Central memory CD8-positive, alpha-beta T cell (primary cell): ENCODE measurements at places on chromosomes 12 and 14.

GRCh38 chr12:55694188-55694515 is 13.6 kb downstream of the ITGA7 start:
- no peaks in the 10 kb centered on the region for H3K4me1 ChIP-seq
- H3K4me3 ChIP-seq: no peak overlapping the region
- H3K27ac ChIP-seq: no peak overlapping the region
- no peak for DNase-seq
- peaks cover 24% of the 10 kb centered on the region for H3K27me3 ChIP-seq

DNA sequence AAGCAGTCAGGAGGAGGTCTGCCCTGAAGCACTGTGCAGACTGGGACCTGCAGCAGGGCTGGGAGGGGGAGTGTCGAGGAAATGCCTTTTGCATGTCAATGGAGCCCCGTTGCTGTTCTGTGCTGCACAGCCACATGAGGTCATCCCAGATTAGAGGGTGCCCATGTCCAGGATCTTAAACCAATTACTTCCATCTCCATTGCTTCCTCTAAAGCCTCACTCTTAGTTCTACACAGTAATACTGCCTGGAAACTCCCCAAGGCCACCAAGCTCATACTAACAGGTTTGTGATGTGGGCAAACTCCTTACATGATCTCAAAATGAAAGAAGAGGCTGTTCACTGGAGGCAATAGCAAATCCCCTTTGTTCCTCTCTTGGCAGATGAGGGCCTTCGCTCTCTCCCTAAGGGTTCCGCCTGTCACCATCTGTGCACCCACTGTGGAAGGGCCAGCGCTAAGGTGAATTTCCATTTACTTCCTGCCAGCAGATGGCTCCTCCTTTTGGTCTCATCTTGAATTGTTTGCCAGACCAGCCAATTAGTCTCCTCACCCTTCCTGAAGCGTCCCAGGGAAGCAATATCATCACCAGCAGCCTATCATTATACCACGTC is 35.4 kb upstream of the LTA4H start:
- H3K4me1 ChIP-seq: no peaks in the 10 kb centered on the region
- H3K4me3 ChIP-seq: no peak overlapping the region
- DNase-seq: no peak
- peaks cover 20% of the 10 kb centered on the region for H3K27me3 ChIP-seq

DNA sequence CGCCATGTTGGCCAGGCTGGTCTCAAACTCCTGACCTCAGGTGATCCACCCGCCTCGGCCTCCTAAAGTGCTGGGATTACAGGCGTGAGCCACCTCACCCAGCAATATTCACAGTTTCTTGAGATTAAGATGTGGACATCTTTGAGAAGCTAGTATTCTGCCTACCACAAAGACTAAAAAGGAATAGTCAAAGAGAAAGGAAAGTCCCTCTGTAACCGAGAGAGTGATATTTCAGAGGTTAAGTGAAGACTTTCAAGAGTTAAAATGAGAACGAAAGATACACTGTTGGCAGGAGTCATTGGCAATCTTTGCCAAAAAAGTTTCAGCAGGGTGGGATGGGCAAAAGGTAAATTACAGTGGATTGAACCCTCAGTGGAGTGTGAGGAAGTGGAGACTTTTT is 15.6 kb downstream of the DGKA start:
- DNase-seq: no peak
- no peak overlapping the region for H3K27ac ChIP-seq
- peaks cover 83% of the 10 kb centered on the region for H3K36me3 ChIP-seq
- no peaks in the 10 kb centered on the region for H3K27me3 ChIP-seq
- peaks cover 19% of the 10 kb centered on the region for H3K4me1 ChIP-seq
- no peak overlapping the region for H3K4me3 ChIP-seq

GRCh38 chr14:95307402-95308041 is 12.2 kb downstream of the CLMN start:
- no peak overlapping the region for H3K4me3 ChIP-seq
- peaks cover 59% of the 10 kb centered on the region for H3K27me3 ChIP-seq
- H3K4me1 ChIP-seq: no peaks in the 10 kb centered on the region
- no peaks in the 10 kb centered on the region for H3K36me3 ChIP-seq

DNA sequence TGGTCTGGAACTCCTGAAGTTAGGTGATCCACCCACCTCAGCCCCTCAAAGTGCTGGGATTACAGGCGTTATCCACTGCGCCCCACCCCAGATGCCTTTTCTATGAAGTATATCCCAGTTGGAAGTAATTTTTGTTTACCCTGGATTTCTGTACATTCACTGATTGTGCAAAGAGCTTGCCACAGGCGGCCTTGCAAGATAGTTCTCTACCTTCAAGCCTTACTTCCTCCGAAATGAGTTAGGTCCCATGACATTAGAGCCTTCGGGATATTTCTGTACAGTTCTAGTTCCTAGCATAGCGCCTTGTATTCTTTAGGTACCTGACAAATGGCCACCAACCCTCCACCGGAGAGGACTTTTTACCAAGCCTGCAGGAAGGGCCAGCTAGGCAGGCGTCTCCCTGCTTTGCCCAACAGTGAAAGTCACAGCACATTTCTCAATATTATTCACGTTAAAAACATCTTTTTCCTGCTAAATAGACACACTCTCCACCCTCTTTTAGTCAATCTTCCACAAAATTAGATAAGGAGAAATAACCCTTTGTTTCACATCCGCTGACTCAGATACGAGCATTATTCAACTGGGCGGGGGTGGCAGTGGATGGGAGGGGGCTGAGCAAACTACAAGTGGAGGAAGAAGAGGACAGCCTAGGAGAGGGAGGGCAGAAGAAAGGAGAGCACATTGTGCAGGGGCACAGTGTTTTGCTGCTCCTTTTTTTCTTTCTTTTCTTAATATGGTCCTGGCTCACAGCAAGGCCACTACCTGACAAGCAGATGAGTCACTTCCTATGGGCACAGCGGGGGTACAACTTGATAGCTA is 40.0 kb upstream of the CAPRIN2 start:
- peaks cover 36% of the 10 kb centered on the region for H3K27me3 ChIP-seq
- DNase-seq: no peak
- H3K4me3 ChIP-seq: peak overlapping the region; percentile 79

- no peak for DNase-seq
- H3K4me1 ChIP-seq: peaks cover 67% of the 10 kb centered on the region
- H3K36me3 ChIP-seq: peaks cover 6% of the 10 kb centered on the region
- peak overlapping the region; percentile 87 for H3K27ac ChIP-seq
- H3K27me3 ChIP-seq: no peaks in the 10 kb centered on the region
Observed at GRCh38 chr14:89719366-89720075, 235.0 kb downstream of the EFCAB11 start.

DNA sequence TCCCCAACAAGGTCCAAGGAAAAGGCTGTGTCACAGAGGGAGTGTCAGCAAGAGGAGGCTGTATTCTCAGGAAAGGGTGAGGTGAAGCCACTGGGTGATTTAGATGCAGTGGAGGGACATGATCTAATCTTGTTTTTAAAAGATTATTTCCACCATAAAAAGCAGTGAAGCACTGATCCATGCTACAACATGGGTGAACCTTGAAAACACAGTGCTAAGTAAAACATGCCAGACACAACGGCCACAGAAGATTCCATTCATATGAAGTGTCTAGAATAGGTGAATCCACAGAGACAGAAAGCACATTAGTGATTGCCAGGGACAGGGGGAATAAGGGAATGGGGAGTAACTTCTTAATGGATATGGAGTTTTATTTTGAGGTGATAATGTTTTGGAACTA is 12.8 kb downstream of the RITA1 start:
- no peaks in the 10 kb centered on the region for H3K4me1 ChIP-seq
- H3K4me3 ChIP-seq: no peak overlapping the region
- H3K27ac ChIP-seq: no peak overlapping the region
- no peaks in the 10 kb centered on the region for H3K27me3 ChIP-seq
- peaks cover 3% of the 10 kb centered on the region for H3K36me3 ChIP-seq
- DNase-seq: no peak

GRCh38 chr14:50631408-50631821 is 36.7 kb downstream of the SAV1 start:
- no peaks in the 10 kb centered on the region for H3K27me3 ChIP-seq
- H3K4me3 ChIP-seq: no peak overlapping the region
- peaks cover 11% of the 10 kb centered on the region for H3K36me3 ChIP-seq
- no peak for DNase-seq
- H3K27ac ChIP-seq: no peak overlapping the region
- no peaks in the 10 kb centered on the region for H3K4me1 ChIP-seq

GRCh38 chr12:88571543-88571942 is 8.7 kb downstream of the KITLG start:
- H3K4me1 ChIP-seq: no peaks in the 10 kb centered on the region
- no peak for DNase-seq
- H3K27me3 ChIP-seq: no peaks in the 10 kb centered on the region
- H3K4me3 ChIP-seq: no peak overlapping the region

GRCh38 chr12:124389138-124389724 is 94.3 kb downstream of the RFLNA start:
- DNase-seq: peak; percentile 41
- no peak overlapping the region for H3K27ac ChIP-seq
- no peaks in the 10 kb centered on the region for H3K27me3 ChIP-seq
- H3K4me1 ChIP-seq: peaks cover 38% of the 10 kb centered on the region
- peaks cover 18% of the 10 kb centered on the region for H3K36me3 ChIP-seq

DNA sequence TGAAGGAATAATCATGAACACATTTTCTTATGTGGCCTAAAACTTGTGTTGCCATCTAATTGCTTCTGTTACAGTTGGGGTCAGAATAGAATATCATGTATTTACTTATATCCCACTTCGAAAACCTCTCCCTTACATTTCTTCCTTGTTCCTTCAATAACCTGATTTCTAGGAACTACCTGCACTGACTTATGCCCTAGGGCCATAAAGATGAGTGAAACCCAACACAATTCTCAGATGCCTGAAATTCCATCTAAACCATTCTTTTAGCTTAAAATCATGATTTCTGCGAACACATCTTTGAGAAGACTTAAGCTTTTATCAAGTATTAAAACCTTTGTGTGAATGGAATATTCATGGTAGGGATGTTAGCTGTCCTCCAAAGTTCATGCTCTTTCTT is 142.7 kb downstream of the SNAPC1 start:
- no peak overlapping the region for H3K4me3 ChIP-seq
- peaks cover 9% of the 10 kb centered on the region for H3K27me3 ChIP-seq
- H3K4me1 ChIP-seq: no peaks in the 10 kb centered on the region
- no peaks in the 10 kb centered on the region for H3K36me3 ChIP-seq
- no peak overlapping the region for H3K27ac ChIP-seq

DNA sequence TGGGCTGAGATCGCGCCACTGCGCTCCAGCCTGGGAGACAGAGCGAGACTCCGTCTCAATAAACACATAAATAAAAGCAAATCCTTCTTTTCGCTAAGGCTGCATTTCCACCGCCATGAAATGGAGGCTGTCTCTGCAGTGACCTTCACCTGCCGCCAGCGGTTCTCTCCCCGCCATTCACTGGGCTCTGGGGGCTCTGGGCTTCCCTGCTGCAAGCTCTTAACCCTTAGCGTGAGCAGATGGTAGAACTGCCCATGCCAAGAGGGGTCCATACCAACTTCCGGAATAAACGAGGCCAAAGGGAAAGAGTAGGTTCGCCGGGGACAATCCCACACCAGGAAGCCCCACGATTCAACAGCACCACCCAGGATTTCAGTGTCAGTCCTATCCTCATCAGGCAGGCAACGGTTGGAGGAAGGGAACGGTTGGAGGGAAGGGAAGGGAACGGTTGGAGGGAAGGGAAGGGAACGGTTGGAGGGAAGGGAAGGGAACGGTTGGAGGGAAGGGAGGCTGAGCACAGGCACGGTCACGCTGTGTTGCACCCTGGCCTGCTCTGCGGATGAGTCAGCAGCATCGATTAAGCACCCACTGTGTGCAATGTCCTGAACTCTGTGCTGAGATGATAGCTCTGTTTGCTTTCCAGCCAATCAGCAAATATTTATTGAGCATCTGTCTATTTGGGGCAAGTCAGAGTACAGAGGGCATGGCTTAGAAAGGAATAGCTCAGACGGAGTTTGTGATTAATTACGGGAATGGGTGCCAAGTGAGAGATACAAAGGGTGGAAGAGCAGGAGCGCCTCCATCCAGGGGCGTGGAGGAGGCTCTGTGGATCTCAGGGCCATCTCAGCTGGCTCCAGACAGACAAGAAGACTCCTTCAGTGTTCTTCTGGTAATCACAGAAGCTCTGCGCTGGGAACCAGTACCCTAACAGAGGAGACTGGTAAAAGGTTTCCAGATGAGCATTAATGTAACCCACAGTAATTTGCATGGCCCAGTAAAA is 77.9 kb downstream of the NINJ2 start:
- H3K27me3 ChIP-seq: no peaks in the 10 kb centered on the region
- H3K27ac ChIP-seq: no peak overlapping the region
- peaks cover 3% of the 10 kb centered on the region for H3K36me3 ChIP-seq
- no peak overlapping the region for H3K4me3 ChIP-seq

GRCh38 chr14:29648045-29648444 is 279.6 kb downstream of the PRKD1 start:
- no peak overlapping the region for H3K27ac ChIP-seq
- H3K36me3 ChIP-seq: no peaks in the 10 kb centered on the region
- DNase-seq: no peak
- H3K4me1 ChIP-seq: no peaks in the 10 kb centered on the region
- H3K4me3 ChIP-seq: no peak overlapping the region
- no peaks in the 10 kb centered on the region for H3K27me3 ChIP-seq

- no peak overlapping the region for H3K4me3 ChIP-seq
- peaks cover 4% of the 10 kb centered on the region for H3K36me3 ChIP-seq
- DNase-seq: no peak
- H3K27ac ChIP-seq: peak overlapping the region; percentile 33
- no peaks in the 10 kb centered on the region for H3K27me3 ChIP-seq
- H3K4me1 ChIP-seq: peaks cover 28% of the 10 kb centered on the region
Observed at GRCh38 chr12:122121745-122122144, 43.2 kb downstream of the MLXIP start.

DNA sequence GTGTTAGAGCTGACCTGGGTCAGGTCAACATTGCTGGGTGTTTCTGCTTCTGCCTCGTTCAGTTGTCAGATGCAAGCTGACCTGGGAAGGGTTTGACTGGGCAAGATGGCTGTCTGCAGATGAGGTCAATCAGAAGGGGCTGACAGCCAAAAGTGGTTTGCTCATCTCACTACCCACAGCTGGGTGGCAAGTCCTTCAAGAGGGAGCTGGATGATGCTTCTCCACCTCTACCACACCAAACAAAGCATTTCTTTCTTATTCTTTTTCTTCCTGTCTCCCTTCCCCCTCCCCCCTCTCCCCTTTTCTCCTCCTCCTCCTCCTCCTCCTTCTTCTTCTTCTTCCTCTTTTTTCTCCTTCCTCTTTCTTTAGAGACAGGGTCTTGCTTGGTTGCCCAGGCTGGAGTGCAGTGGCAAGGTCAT is 268.2 kb upstream of the PLEKHG7 start:
- no peak for DNase-seq
- peaks cover 2% of the 10 kb centered on the region for H3K36me3 ChIP-seq
- H3K4me3 ChIP-seq: no peak overlapping the region
- H3K27ac ChIP-seq: peak overlapping the region; percentile 3
